ENCODE measurements at places on chromosomes 4 and X.

DNA sequence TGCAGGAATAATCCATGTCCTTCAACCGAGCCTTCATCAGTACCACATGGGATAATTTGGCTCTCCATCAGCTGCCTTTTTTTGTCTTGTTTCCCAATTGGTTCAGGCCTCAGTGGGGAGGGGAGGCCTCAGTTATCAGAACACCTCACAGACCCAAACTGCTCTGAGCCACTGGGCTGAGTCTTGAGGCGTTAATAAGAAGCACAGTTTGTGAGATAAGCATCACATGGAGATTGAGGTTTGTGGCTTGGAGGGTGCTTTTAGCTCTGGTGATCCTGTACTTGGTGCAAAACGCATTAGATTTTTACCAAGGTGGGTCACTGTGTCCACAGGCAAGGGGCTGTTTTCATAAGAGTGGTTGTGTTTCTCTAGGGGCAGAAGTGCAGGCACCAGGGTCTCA lies 82.8 kb upstream of the HPF1 start:
- no peak for DNase-seq

GRCh38 chrX:47209508-47210238 lies 8.8 kb upstream of the CDK16 start:
- DNase-seq = no peak

GRCh38 chr4:137541181-137541580 lies 8.9 kb upstream of the PCDH18 start:
- DNase-seq = no peak

- DNase-seq = no peak
These were observed 2.8 kb downstream of the CLCN5 start for GRCh38 chrX:49925176-49925575.

- no peak for DNase-seq
These were observed 83.3 kb downstream of the CPZ start for GRCh38 chr4:8675906-8676305.

DNA sequence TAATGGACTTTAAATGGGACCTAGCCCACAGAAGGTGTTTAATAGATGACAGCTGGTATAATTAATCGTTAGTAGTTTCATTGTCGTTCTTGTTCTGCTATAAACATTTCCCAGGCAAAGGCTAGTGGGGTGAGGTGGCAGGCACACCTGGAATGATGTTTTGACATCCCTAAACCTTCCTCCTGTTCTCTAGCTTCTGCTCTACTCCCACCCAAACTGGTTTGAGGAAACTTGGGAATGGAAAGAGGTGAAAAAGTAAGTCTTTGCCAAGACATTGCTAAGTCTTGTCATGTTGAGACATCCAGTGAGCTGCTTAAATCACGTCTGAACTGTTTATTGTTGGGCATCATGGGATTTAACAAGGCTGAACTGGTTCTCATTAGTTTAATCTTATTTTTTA lies 37.5 kb downstream of the CHRNA9 start:
- no peak for DNase-seq

GRCh38 chr4:80967346-80967745 lies 63.2 kb upstream of the BMP3 start:
- DNase-seq = no peak

DNA sequence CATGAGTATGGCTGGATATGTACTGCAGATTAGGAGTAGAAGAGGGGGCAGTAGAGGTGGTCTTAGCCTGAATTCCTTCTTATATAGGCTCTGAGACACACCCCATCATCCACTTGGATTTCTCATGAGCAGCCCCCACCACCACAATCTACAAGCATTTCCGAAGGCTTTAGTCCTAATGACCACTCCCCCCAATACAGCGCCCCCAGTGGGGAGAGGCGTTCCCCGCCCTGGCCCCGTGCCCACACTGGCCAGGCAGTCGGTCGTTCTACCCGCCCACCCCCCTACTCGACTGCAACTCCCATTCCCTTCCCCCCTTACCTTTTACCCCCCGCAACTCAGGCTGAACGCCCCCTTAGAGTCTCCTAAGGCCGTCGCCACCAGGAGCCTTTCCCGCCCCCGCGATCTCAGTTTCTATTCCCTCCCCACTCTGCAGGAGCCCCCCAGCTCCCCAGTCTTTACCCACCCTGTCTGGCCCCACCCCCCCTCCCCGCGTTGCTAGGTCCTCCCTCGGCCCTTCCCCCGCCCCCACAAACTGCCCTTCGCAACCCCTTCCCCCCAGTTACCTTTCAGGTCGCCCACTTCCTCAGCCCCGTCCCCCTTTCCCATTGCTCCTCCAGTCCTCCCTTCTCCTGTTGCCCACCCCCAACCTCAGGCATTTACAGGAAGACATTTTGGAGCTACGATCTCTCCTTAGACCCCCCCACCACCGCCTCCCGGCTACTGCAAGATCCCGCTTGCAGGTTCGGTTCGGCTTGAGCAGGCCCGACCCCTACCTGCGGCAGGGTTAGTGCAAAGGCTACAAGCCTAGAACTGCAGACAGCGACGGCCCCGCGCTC lies 468 bp downstream of the ZMYM3 start:
- peak; percentile 3 for DNase-seq

- DNase-seq = no peak
These were observed 504.3 kb upstream of the ZFP42 start for GRCh38 chr4:187491286-187491685.

DNA sequence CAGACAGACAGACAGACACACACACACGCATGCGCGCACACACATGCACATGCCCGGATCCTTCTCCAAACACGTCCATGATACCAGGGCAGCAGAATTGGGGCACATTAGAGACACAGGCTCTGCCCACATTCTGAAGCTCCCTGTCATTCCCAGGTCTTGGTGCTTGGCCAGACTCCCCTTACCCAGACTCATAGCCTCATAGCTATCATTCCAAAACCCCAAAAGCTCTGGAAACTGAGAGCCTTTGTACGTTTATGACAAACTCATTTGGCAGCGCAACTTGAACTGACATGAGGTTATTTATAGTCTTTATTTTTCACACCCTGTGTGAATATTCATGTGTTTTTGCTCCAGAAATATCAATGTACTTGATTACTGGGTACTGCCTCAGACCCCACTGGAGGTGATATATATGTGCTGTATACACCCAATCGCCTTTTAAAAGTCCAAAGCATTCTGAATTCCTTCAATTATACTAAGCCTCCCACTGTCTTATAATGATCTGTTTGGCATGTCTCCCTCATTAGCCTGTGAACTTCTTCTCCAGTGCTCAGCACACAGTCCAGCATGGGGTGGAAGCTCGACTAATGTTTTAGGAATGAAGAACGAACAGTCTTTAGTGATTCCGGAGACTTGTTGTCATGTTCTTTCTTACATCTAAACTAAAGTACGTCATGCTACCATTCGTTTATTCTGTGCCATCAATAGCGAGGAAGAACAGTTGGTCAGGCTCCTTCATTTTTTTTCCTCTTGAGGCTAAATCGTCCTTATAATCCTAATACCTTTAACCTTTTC lies 45.0 kb downstream of the RTL9 start:
- no peak for DNase-seq

DNA sequence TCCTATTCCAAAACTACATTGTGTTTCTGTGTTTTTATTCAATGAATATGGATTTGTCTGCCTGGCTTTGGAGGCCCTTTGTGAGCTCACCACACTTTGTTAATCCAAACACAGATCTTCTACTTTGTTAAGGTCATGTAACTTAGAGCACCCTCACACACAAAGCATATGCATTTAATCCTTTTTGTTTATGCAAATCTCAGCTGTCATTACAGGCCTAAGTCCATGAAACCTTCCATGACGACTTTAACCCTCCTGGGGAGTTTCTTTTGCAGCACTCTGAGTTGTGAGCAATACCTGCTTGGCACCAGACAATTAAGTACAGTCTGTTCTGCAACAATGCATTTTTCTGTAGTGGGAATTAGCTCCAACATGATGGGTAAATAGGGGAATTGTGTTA lies 14.9 kb downstream of the CCSER1 start:
- no peak for DNase-seq

GRCh38 chr4:2251073-2251794 lies 9.3 kb upstream of the HAUS3 start:
- DNase-seq = no peak

DNA sequence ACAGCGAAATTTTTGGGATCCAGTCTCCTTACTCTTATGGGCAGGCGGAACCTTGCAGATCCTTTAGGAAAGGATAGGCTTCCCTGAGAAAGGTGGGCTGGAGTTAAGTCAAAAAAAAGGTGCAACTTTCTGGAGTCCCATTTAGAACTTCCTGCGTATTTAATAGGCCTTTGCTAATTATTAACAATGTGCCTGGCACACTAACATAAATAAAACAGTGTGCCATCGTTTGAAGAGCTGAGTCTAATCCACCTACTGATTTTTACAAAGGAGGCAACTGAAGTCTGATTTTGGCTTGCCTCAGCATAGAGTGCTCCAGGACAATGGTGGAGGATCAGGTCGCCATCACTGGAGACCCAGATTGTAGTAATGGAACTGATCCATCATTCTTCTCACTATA lies 15.7 kb downstream of the PLS3 start:
- no peak for DNase-seq

DNA sequence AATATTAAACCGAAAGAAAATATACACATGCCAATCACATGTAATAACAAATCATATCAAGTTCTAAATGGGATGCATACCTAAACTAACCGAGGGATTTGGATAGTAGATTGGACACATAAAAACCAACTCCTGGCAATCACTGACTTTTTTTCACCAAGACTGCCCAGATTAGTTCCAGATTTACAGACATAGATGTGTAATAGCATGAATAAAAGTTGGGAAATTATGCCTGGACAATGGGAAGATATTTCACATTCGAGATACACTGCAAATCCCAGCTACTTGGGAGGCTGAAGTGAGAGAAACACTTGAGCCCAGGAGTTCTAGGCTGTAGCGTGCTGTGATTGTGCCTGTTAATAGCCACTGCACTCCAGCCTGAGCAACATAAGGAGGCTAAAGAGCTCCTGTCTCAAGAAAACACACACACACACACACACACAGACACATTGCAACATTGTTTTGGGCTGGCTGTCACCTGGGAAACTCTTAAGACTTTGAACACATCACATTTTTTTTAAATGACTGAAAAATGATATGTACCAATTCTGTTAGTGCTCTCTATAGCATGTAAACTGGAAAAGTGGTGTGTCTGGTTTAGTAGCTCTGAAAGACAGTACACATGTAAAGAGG lies 5.7 kb downstream of the RAB40A start:
- DNase-seq = no peak

GRCh38 chr4:27894951-27895350 lies 1034.3 kb downstream of the STIM2 start:
- no peak for DNase-seq

DNA sequence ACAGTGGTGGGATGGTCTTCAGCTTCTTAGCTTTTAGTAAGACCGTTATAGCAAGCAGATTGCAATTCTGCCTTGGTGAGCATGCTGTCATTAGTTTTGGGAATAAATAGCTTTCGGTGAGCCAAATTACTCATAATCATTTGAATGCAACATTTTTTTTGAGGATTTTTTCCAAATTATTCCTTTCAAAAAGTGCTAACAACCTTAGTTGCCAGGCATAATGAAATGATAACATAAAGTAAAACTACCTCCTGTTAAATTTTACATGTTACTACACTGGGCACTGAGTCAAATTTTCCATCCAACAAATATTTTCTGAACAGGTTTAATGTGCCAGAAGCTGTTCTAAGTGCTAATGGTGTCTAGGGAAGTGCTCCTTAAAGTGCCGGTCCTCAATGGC lies 15.8 kb upstream of the NPFFR2 start:
- no peak for DNase-seq

GRCh38 chrX:85084770-85085393 lies 81.2 kb downstream of the APOOL start:
- peak; percentile 3 for DNase-seq

DNA sequence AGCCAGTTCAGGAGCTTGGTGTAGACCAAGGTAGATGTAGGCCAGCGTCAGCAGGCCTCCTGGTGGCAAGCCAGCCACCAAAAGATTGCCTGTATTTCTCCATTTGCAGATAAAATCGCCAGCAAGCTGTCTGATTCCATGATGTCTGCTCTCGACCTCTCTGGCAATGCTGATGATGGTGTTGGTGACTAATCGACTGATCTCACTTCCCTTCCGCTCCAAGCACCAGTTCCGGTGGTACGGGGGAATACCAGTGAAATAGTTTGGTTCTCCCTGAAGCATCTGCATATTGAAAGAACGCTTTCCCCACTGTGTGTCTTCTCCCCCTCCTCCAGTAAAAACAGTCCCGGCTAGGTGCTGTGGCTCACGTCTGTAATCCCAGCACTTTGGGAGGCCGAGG lies 30.4 kb downstream of the GNL3L start:
- no peak for DNase-seq

DNA sequence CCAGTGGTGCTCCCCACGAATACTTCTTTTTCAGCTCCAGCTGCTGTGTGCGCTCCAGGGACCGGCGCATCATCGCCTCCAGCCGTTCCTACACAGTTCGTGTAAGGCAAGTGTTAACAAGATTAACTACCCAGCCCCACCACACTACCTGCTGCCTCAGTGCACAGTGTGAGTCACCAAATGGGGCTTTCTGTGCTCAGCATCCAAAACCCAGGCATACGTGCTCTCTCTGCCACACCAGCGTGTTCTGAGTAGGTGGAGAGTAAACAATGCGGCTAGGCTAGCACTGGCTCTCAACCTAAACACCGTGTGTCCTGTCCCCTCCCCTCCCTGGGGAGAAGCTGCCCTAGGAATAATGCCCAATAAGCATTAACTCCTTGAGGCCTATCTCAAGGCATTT lies 60.0 kb downstream of the MAP7D2 start:
- no peak for DNase-seq

- DNase-seq = no peak
These were observed 23.1 kb upstream of the CAMK2D start for GRCh38 chr4:113784497-113785250.

DNA sequence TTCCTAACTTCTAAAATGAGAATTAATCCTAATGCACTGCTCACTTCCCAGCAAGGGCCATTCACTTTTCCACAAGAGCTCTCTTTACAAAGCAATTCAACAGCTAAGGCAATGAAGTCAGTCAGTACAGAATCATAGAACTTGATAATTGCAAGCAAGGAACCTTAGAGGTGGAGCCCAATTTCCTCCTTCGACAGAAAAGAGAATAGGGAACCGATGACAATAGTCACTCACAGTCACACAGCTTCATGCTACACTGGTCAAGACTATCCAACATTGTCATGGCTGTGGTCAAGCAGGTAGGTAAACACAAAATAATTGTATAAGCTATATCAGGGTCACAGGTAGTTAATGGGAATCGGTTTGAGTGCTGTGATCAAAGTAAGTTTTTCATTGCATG lies 90.0 kb downstream of the ELOVL6 start:
- peak; percentile 44 for DNase-seq

GRCh38 chrX:120517936-120518335 lies 42.8 kb downstream of the CUL4B start:
- DNase-seq = no peak

GRCh38 chr4:108716340-108716739 lies 46.5 kb downstream of the ETNPPL start:
- no peak for DNase-seq

GRCh38 chr4:158710814-158711213 lies 12.4 kb downstream of the PPID start:
- DNase-seq = no peak

DNA sequence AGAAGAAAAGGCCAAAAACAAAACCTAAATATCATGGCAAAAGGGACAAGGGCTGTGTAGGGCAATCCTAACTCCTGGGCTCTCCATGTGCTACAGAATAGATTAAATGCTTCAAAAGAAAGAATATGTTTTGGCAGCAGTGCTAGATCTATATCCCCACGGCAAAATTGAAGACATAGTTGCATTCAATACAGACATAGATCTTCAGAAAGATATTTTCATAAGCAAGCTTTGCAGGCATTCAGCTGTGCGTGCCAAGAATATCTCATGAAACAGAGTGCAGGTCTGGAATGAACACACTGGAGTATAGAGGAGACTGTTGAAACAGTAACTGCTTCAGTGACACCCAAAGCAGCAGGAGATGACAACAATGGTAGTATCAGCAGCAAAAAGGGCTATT lies 1476.9 kb downstream of the ARAP2 start:
- no peak for DNase-seq
